ENCODE measurements at places on chromosomes 3 and 15.

DNA sequence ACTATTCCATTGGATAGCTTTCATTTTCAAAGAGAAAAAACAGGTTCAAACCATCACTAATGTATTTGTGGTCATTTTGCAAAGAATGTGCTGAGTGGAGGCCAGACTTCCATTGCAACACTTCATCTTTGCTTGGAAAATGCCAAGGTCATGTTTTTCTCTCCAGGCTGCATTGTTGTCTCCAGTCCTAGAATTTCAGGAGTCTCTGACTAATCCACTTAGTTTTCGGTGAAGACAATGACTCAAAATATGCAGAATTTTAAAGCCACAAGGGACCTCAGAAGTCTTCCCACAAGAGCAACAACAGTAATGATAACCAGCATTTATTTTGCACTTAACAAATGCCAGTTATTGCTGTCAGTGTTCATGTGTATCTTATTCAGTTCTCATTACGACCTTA lies 277.0 kb downstream of the RYR3 start:
- H3K4me3 ChIP-seq, result no peak overlapping the region
- no peaks in the 10 kb centered on the region for H3K27me3 ChIP-seq
- no peaks in the 10 kb centered on the region for H3K4me1 ChIP-seq
- no peak overlapping the region for H3K27ac ChIP-seq

GRCh38 chr3:14389716-14390115 lies 12.7 kb upstream of the SLC6A6 start:
- no peak overlapping the region for H3K27ac ChIP-seq
- no peak for DNase-seq
- H3K4me3 ChIP-seq, result no peak overlapping the region
- no peaks in the 10 kb centered on the region for H3K4me1 ChIP-seq
- no peaks in the 10 kb centered on the region for H3K36me3 ChIP-seq

- no peak overlapping the region for H3K4me3 ChIP-seq
- no peaks in the 10 kb centered on the region for H3K27me3 ChIP-seq
- H3K4me1 ChIP-seq, result no peaks in the 10 kb centered on the region
- H3K36me3 ChIP-seq, result no peaks in the 10 kb centered on the region
- DNase-seq, result no peak
- H3K27ac ChIP-seq, result no peak overlapping the region
These were observed 986.6 kb downstream of the ZPLD1 start for GRCh38 chr3:103421460-103421859.

- H3K36me3 ChIP-seq, result no peaks in the 10 kb centered on the region
- no peak for DNase-seq
- H3K4me1 ChIP-seq, result peaks cover 9% of the 10 kb centered on the region
- H3K4me3 ChIP-seq, result no peak overlapping the region
- no peak overlapping the region for H3K27ac ChIP-seq
- no peaks in the 10 kb centered on the region for H3K27me3 ChIP-seq
These were observed 7.2 kb upstream of the DYNC1LI1 start for GRCh38 chr3:32577581-32578556.

DNA sequence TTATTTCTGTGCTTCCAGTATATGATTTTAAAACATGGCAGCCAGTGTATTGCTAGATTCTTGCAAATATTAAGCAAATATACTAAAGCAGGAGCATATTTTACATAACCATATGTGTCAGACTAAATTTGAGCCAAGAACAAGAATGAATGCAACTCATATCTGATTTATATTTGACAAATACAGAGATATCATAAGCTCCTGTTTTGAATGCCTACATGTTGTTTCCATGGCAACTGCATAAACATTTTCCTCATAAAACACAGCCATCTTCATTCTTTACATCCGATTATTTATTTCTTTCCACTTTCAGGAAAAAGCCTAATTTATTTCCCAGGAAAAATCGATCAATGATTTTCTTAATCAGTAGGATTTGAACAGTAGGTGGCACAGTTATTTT lies 172.2 kb upstream of the TSPAN3 start:
- no peaks in the 10 kb centered on the region for H3K27me3 ChIP-seq
- no peaks in the 10 kb centered on the region for H3K36me3 ChIP-seq
- no peak overlapping the region for H3K4me3 ChIP-seq

GRCh38 chr3:45225465-45226205 lies 452 bp downstream of the TMEM158 start:
- H3K27ac ChIP-seq, result no peak overlapping the region
- peak; percentile 28 for DNase-seq
- H3K27me3 ChIP-seq, result peaks cover 64% of the 10 kb centered on the region
- peaks cover 14% of the 10 kb centered on the region for H3K4me1 ChIP-seq

DNA sequence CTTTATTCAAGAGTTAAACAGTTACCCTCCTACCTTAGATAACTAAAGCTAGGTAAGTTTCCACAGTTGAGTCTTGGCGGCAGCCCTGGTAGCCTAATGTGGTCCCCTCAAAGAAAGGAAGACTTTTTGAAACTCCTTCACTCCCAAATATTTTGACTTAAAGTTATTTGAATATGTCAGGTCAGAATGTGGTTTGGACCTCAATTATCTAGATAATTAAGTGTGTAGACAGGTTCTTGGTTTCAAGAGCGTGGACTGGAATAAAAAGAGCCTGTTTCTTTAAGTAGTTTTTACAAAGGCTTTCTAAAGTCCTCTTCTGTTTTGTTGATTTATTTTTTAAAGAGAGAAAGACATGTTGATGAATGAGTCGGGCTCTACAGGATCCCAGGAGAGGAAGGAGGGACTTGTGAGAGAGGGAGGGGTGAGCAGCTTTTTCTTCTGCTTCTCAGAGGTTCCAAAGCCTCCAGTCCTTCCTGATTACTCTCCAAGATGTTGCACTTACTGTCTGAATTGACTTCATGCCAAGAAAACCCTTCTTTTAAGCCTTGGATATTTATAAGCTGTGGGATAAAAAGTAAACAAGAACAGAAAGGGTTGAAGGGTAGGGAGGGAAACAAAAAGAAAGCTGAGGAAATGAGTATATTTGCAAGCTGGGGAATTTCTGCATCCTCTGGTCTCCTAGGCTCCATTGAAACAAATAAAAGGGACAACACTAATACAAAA lies 457.4 kb downstream of the IGSF11 start:
- no peak overlapping the region for H3K27ac ChIP-seq
- H3K4me3 ChIP-seq, result no peak overlapping the region
- no peaks in the 10 kb centered on the region for H3K4me1 ChIP-seq
- no peak for DNase-seq
- H3K36me3 ChIP-seq, result no peaks in the 10 kb centered on the region

- H3K27me3 ChIP-seq, result no peaks in the 10 kb centered on the region
- DNase-seq, result peak; percentile 11
- H3K27ac ChIP-seq, result peak overlapping the region; percentile 80
- peak overlapping the region; percentile 81 for H3K4me3 ChIP-seq
- no peaks in the 10 kb centered on the region for H3K36me3 ChIP-seq
- H3K4me1 ChIP-seq, result peaks cover 25% of the 10 kb centered on the region
These were observed 975 bp upstream of the FOXP1 start for GRCh38 chr3:71584394-71585011.

- H3K27ac ChIP-seq, result peak overlapping the region; percentile 92
- H3K27me3 ChIP-seq, result peaks cover 9% of the 10 kb centered on the region
- DNase-seq, result no peak
- H3K36me3 ChIP-seq, result peaks cover 7% of the 10 kb centered on the region
These were observed 603 bp upstream of the SELENOK start for GRCh38 chr3:53892286-53892637.

DNA sequence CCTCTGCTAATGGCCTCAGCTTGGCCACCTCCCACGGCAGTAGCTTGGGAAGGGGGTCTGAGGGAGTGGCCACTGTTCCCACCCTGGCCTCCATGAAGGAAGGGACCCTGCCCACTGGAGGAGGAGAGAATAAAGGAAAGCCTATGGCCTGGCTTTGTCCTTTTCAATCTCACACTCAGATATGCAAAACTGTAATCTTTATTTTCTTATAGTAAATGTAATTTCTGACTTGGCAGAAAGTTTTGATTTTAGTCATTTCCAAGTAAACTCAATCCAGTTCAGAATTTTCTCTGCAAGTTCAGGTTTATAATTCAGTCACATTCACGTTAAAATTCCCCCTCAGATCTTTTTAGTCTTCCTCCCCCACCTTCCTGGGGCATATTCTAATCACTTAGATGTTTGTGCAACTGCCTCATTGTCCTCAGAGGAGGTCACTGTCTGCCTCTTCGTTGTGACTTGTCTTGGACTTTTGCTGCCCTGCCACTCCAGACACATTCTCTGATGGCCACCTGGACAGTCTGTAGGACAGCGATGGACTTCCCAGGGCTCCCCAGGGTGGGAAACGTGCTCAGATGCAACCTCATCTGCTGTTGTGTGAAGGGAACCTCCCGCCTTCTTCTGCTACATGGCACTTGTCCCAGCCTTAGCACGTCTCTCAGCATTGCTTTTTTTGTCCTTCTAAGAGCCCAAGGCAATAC lies 222.8 kb upstream of the TBL1XR1 start:
- no peak for DNase-seq
- H3K36me3 ChIP-seq, result no peaks in the 10 kb centered on the region
- H3K4me3 ChIP-seq, result no peak overlapping the region
- H3K27ac ChIP-seq, result no peak overlapping the region
- no peaks in the 10 kb centered on the region for H3K27me3 ChIP-seq
